ENCODE measurements at places on chromosomes 7 and 10.
A peak's percentile ranks its signal among the peaks of the same experiment; 100 is the strongest.

GRCh38 chr7:96596120-96596826 lies 113.4 kb downstream of the SEM1 start:
- DNase-seq: no peak

DNA sequence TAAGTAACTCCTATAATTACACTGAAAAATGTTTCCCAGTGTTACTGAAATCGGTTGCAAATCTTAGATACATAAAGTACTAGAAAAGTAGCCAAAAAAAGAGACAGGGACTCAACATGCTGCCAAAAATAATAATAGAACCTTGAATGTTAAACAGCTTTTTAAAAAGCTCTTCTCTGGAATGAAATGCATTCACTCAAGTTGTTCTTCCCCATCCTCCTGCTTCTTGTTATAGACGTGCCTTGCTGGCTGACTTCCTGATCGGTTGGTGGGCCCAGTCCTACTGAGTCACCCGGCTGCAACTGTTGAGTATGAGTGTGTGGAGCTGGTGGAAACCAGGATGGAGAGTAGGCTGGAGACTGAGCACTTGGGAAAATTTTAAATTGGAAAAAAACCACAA lies 30.6 kb upstream of the RAPGEF5 start:
- DNase-seq: no peak

- DNase-seq: no peak
These were observed 85.9 kb downstream of the ADARB2 start for GRCh38 chr10:1651270-1651966.

DNA sequence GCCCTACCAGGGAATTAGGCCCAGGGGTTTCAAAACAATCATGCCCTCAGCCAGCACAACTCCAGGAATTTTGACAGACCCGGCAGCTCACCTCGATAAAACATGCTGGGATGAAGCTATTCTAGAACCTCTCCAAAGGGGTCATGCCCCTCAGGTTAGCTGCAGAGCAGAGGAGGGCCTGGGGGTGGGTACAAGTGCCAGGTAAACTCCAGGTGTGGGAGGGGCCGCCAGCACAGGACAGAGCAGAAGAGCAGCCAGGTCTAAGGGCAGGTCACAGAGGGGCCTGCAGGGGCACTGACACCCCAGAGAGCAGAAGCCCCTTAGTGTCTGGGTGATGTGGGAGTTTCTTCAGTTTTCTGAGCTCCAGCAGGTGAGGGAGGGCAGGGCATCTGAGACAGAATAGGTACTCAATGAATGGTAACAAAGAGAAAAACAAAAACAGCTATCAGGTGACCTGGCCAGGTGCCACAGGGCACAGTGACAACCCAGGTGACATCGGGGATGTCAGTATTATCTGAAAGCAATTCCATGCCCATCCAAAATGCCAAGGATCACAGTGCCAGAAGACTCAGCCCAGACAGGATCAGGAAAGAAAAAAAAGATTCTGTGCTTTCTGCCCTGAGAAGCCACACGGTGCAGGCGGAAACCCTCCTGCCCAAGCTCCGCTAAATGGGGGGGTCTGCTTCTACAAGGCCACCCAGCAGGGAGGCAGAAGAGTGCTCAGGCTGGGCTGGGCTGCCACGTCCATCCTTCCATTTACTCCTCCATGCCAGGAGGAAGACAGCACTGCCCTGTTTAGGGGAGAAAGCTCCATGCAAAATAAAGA lies 104.5 kb downstream of the TNS3 start:
- DNase-seq: no peak

- no peak for DNase-seq
These were observed 59.3 kb upstream of the PLXDC2 start for GRCh38 chr10:19756919-19757318.

DNA sequence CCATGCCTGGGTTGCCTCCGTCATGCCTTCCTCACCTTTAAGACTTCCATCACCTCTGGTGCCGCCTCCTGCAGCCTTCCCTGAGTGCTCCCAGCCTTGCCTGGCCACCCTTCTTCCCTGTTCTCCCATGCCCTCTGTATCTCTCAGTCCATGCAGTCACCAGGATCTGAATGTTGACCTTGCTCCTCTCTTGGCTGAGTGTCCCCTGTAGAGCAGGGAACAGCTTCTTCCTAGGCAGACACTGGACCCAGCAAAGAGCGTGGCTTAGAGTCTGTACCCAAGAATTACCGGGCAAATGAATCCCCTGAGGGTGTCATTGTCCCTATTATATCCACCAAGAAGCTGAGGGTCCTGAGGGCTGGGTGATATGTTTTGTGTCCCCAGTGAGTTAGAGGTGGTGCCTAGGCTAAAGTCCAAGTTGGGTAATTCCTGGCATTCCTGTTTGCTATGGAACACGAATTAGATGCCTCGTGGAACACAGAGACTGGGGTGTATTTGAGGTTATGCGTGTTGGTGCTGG lies 505.6 kb downstream of the RPS24 start:
- no peak for DNase-seq

DNA sequence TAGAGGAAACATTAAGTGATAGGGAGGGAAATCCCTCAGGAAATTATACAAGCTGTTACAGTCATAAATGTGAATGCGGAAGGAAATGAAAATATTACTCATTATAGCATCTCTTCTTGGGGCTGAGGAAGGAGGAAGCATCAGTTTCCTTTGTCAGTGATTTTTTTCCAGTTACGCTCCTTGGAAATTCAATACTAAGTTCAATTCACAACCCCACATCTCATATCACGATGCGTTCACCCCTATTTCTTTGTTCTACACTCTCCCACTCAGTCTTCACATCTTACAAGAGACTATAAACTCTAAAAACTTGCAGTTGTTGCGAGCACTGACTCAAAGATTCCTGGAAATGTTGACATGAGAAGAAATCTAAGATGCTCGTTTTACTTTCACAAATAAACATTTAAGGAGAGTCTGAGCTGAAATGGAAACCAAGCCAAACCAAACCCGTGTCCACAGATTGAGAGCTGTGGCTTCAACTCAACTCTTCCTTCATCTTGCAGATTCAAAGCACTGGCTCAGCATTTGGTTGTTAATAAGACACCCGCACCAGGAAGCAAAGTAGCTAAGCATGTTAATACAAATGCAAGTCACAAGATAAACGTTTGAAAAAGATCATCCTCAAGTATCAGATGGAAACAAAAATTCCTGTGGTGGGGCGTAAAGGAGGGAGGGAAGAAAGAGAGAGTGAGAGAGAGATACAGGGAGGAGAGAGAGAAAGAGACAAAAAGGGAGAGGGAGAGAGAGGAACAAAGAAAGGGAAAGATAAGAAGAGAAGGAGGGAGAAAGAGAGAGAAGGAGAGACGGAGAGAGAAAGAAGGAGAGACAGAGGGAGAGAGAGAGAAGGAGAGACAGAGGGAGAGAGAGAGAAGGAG lies 150.0 kb upstream of the RSU1 start:
- DNase-seq: no peak

DNA sequence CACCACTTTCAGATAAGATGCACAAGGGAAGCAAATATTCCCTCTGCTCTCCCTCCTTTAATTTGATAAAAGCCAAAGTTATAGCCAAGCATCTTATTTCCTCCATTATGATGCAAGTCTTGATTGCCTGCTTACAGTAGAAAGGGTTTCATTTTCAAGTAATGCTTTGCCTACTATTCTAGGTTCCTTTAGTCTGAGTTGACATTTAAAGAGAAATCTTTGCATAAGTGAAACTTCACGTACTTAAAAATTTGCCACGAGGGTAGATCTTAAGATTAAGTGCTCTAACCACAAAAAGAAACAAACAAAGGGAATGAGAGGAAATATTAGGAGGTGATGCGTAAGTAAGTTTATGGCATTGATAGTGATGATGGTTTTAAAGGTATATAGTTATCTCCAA lies 78.1 kb upstream of the VWDE start:
- DNase-seq: no peak

DNA sequence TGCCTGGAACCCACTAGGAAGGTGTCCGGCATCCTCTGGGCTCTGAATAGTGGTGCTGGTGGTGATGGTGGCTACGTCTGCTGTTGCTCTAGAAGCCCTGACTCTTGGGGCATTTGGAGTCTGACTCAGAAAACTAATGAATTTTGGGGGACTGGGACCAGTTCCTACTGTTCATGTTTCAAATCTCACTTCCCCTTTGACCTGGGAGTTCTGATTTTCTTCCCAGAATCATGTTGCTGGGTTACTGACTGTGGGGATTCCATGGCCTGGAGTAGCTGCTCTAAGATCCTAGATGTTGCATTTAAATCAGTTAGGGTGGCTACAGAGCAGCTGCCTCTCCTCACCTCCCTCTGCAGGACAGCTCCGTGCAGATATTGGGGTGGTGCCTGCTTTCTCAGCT lies 3.2 kb downstream of the TSPAN33 start:
- no peak for DNase-seq

DNA sequence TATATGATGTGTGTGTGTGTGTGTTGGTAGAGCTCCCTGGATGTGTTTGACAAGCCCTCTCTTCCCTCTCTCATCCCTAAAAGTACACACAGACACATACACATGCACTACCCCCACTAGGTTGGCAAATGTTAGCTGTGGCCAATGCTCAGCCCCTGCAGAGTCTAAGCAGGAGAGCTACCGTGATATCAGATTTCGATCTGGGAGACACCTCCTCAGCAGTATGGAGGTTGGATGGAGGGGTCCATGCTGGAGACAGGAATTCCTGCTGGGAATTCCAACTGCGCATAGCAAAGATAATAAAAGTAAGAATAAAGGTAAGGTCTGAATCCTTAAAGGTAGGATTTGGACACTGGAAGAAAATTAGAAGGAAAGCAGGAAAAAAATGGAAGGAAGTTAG lies 85.7 kb downstream of the C10orf90 start:
- no peak for DNase-seq

GRCh38 chr10:14141283-14141682 lies 189.4 kb downstream of the FRMD4A start:
- DNase-seq: no peak

GRCh38 chr10:101261702-101262101 lies 32.4 kb upstream of the LBX1 start:
- DNase-seq: no peak

GRCh38 chr10:86535132-86535882 lies 13.7 kb upstream of the WAPL start:
- peak; percentile 21 for DNase-seq

DNA sequence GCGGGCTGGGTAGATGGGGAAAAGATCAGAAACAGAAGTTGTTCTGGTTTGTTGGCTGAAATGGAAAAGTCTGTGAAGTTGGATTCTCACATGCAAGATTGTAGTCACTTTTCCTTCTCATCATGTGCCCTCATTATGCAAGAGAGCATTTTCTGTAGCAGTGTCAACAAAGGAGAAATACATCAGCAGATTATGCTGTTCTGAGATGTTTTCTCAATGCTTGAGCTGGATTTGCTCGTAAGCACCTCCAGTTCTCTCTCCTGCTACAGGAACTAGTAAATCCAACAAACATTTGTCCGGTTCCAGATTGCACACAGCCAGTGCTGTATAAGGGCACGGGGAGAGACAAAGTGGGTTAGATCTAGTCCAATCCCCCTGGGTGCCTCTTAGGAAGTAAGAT lies 90.0 kb downstream of the GATA3 start:
- DNase-seq: no peak

- no peak for DNase-seq
These were observed 29.3 kb upstream of the ITGB8 start for GRCh38 chr7:20301311-20301939.

DNA sequence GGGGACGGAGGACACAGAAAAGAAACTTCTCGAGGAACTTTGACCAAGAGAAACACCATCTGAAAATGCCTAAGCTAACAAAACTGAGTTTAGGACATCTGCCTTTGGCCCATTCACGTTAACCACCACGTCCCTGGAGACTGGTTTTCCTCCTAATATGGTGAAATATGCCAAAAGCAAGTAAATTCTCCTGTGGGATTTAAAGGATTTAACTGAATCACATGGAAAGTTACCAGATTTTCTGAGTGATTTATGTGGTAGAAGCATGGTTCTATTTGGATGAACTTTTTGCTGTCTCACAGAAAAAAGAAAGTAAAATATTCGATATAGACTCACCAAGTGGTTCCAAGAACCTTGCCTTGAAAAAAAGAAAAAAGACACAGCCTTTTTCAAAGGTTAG lies 30.4 kb upstream of the BMPER start:
- no peak for DNase-seq

DNA sequence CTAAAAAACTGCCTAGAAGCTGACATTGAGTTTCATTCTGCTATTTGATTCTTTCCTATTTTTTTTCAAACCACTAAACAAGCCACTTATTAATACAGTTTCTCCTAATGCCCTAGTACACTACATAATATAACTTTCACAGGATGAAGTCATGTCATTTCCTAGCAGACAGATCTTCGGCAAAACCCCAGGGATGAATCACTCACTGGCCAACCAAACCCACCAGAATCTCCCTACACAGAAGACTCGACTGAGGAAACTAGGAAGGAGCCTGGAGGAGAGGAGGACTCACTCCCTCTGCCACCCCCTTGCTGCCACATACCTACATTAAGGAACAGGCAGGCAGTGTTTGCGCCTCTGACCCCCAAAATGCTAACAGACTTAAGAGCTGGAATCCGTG lies 33.4 kb downstream of the XPNPEP1 start:
- no peak for DNase-seq

DNA sequence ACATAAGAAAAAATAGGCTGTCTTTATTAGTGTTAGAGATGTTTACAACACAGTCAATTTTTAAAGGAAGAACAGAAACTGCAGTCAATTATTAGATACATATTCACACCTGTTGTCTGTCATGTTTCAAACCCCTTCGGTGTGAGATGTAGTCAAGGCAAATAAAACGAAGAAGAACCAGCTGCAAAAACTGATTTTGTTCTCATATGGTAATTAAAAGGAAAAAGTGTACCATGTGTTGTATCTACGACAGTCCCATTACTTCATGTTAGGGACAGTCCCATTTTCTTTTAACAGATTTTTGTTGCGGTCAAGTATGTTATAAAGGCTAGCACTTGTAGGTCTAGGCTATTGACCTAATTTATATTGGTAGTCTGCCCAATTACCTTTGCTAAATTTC lies 149.4 kb downstream of the LRRN3 start:
- no peak for DNase-seq

DNA sequence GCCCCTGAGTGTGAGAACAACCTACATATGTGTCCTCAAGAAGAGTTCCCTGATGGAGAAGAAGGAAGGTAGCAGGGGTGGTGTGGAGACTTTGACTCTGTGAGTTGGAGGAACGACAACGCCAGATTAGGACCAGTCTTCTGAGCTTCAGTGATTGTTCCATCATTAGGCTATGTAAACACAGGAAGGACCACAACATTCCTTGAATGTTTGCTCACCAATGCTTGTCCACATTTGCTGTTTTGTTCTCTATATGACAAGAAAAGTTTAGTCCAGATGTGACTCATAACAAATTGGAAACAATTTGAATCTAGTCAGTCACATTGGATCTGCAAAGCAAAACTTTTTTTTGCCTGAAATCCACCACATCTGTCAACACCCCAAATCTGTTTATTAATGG lies 62.7 kb downstream of the ENTPD1 start:
- DNase-seq: no peak

- DNase-seq: no peak
These were observed 7.1 kb upstream of the C10orf105 start for GRCh38 chr10:71726580-71727104.

- DNase-seq: no peak
These were observed 125.3 kb upstream of the STARD3NL start for GRCh38 chr7:38052786-38053185.

GRCh38 chr7:4819560-4820404 lies 42.0 kb downstream of the PAPOLB start:
- no peak for DNase-seq

GRCh38 chr7:148403466-148403993 lies 187.0 kb upstream of the C7orf33 start:
- no peak for DNase-seq
